Activated naive CD4-positive, alpha-beta T cell treated with anti-CD3 and anti-CD28 coated beads for 36 hours (primary cell): ENCODE measurements at places on chromosomes 6 and 20.

- no peak for DNase-seq
These were observed 438.9 kb upstream of the EPHA7 start for GRCh38 chr6:93858213-93858612.

- no peak for DNase-seq
These were observed 169.5 kb upstream of the LAMA2 start for GRCh38 chr6:128713461-128713860.

DNA sequence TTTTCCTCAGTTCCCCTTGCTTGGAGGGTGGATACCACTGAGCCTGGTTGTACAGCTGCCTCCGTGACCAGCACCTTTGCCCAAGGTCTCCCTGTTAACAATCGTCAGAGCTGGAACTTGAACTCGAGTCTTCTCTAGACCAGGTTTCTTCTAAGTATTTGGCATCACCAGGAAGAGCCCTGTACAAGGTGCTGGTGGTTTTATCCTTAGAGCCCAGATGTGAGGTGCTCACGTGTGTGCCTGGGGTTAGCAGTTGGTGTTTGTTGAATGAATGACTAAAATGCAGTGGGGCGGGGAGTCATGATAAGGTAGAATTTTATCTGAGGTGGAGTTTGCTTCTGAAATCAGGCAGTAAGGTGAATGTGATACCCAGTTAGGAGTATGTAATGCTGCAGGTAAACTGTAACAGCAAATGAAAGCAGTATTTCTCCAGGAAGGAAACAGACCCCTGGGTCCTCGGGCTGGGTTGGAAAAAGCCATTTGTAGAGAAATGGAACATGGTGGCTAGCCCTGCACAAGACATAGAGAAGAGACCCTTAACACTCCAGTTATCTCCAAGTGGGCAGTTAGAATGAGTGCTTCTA, 3.1 kb downstream of the DNAJC5 start:
- no peak for DNase-seq

DNA sequence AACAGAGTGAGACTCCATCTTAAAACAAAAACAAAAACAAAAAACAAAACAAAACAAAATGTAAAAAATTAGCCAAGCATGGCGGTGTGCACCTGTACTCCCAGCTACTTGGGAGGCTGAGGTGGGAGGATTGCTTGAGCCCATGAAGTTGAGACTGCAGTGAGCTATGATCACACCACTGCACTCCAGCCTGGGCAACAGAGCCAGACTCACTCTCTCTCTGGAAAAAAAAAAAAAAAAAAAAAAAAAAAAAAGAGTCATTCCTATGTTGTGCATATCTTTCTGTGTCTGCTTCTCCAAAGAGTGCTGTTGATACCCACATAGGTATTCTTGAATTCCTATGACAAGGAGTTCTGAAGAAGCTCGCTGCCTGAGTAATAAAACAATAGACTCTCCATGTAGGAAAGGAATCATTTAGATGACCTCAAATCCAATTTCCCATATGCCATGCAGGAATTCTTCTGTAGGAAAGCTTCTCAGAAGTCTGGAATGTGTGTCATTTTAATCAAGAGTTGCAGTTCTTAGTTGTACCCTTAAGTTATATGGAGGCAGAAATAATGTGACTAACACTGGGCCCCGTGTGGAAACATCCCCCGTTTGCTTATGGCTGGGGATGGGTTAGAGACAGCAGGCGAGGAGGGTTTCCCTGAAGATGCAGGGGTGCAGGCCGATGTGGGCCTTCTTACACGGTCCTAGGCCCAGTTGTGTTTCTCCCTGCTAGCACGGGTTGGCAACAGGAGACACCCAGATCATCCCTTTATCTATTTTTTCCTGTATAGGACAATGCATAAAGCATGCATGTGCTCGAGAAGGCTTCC, 79.4 kb downstream of the ZDHHC14 start:
- DNase-seq, result peak; percentile 26

DNA sequence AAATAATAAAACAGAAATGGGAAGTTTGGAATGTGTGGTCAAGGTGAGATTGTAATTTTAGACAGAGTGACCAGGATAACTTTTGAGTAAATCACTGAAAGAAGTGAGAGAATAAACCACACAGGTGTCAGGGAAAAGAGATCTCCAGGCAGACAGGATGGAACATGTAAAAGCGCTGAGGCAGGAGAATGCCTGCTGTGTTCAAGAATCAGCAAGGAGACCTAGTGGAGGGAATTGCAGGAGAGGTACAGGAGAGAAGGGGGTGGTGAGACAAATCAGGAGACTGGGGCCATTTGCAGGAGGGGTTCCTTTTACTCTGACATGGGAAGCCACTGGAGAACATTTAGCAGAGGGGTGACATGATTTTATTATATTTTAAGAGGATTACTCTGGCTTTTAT, 456.7 kb downstream of the NKAIN2 start:
- no peak for DNase-seq

DNA sequence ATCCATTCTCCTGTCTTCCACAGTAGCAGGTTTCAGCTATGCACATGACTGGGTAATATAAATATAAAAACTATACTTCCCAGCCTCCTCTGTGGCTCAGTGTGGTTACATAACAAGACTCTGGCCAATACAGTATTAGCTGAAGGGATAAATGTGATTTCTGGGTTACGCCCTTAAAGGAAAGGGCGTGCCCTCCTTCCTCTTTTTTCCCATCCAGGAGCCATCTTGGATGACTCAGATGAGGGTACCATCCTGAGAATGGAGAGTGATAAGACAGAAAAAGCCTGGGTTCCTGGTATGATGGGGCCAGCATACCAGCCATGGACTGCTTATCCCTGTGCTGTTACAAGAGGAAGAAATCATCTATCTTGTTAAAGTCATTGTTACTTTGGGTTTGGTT, 123.3 kb downstream of the NFATC2 start:
- no peak for DNase-seq

DNA sequence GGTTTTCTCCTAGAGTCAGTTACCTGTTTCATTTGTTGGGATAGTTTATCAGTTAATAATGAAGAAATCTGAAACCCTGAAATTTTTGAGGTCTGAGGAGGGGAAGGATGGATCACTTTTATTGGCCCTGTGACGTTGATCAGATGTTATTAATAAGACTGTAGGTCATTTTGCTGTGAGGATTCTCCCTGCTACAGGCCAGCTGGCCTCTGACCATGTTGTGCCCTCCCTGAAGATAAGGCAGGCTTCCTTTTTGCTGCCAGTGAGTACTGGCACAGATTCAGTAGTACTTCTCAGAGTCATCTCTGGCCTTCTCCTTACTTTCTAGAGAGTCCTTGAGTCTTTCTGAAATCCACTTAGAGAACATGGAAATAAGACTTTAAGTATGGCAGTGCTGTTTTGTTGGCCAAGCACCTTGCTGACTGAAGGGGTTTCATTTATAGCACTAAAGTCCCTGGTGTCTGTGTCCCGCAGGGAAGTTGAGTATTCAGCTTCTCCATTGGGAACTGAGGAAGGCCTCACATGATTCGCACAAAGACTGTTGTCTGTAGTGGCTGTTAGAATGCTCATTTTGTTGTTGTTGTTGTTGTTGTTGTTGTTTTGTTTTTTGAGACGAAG, 202.6 kb downstream of the DTNBP1 start:
- no peak for DNase-seq

DNA sequence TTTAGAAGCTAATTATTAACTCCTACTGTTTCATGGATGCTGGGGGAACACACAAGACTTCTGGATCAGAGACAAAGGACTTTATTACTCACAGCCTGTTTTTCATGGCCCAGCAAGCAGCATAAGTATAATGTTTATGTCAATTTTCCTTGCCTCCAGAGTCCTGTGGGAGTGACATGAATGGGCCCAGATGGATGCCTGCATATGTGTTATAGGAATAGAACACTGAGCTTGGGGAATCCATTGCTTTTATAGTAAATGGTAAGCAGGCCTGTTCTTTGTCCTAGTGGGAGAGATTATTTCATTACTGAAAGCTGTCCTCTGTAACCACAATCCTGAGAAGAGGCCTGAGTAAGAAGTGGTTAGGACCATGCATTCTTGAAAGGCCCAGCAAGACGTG, 25.6 kb downstream of the BLTP3A start:
- no peak for DNase-seq

DNA sequence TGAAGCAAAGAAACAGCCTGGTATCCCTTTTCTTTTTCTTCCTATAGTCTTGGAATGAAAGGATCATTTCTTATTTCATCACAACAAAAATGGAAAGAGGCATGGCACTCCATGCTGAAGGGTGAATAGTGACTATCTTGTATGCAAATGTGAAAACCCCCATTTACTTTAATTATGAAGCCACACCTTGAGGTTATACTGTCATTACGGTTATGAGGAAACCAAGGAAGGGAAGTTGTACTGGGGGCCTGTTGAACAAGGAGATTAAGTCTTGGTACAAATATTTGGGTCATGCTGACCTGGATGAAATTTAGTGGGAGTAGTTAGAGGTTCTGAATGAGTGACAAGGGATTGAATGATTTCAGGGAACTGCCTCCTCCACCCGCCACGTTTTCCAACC, 8.7 kb upstream of the STXBP5 start:
- no peak for DNase-seq

GRCh38 chr20:25280051-25280573, 32.2 kb downstream of the PYGB start:
- DNase-seq, result no peak

- DNase-seq, result peak; percentile 29
These were observed 216.0 kb downstream of the GJA1 start for GRCh38 chr6:121651420-121651819.

- DNase-seq, result no peak
These were observed 161.4 kb downstream of the TBXT start for GRCh38 chr6:166005944-166006899.

DNA sequence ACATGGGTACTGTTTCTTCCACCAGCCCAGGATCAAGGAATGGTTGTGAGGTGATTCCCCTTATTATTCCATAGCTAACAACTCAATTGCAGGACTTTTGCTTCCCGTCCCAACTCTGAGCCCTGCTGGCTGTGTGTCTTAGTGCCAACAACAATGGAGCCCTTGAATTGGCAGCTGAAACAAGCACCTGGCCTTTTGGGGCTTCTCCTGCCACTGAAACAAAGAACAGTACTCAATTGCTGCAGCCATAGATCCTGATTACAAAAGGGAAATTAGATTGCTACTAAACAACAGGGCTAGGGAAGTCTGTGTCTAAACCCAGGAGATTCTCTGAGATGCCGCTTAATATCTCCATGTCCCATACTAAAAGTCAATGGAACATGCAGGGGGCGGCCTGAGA, 61.3 kb upstream of the CARMIL1 start:
- DNase-seq, result no peak

DNA sequence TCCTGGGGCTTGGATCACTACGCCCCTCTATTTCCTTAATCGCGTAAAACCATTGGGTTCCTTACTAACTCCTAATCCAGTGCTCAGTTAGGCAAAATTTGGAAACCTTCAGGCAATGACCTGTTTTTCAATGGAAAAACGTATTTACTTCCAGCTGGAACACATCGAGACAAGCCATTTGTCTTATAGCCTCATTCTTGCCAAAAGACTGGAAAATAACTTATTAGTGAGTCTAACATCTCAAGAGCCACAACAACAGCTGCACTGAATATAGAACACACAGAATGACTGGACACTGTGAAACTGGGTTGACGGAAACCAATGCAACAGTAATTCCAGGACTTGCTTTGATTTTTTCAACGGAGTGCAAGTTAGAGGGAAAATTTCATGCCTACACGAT, 125.2 kb upstream of the MAP3K7 start:
- DNase-seq, result no peak

DNA sequence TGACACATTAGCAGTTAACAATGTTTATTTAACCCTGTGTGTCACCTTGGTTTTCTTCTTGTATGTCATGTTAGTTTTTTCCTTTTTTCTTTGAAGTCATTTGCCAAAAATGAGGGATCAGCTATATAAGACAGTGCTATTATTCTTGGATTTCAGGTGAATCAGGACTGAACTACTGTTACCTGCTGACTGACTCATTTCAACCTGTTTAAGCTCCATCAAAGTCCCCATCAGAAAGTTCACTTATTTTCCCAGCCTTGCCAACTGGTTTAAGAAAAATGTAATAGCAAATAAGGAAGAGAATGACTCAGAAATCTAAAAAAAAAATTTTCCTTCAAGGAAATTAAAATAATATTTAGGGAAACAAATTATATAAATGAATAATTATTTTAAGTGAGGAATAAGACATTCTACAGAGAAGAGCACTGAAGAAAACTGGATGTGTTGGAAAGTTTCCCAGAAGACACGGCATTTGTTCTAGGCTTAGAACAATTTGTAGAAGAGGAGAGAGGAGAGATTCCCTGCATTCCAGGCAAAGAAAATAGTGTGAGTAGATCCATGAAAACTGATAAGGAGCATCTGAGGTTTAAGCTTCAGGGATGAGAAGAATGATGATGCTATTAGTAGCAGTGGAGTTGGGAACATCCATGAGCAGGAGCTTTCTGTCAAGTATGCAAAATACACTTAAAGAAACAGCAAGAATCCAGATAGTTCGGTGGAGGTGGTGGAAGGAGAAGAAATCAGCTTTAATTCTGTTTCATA, 84.9 kb upstream of the SIM1 start:
- DNase-seq, result no peak

GRCh38 chr6:42152024-42152423, 9.6 kb upstream of the C6orf132 start:
- DNase-seq, result no peak

DNA sequence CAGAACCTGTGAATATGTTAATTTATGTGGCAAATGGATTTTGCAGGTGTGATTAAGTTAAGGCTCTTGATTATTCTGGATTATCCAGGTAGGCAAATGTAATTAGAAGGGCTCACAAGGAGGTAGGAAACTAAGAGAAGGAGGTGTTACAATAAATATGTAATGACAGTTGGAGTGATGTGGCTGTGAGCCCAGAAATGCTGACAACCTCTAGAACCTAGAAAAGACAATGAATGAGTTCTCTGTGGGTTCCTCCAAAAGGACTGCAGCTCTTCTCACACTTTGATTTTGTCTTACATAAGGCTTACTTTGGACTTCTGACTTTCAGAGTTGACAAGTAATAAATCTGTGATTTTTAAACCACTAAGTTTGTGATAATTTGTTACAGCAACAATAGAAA, 406.6 kb upstream of the EPHA7 start:
- no peak for DNase-seq

DNA sequence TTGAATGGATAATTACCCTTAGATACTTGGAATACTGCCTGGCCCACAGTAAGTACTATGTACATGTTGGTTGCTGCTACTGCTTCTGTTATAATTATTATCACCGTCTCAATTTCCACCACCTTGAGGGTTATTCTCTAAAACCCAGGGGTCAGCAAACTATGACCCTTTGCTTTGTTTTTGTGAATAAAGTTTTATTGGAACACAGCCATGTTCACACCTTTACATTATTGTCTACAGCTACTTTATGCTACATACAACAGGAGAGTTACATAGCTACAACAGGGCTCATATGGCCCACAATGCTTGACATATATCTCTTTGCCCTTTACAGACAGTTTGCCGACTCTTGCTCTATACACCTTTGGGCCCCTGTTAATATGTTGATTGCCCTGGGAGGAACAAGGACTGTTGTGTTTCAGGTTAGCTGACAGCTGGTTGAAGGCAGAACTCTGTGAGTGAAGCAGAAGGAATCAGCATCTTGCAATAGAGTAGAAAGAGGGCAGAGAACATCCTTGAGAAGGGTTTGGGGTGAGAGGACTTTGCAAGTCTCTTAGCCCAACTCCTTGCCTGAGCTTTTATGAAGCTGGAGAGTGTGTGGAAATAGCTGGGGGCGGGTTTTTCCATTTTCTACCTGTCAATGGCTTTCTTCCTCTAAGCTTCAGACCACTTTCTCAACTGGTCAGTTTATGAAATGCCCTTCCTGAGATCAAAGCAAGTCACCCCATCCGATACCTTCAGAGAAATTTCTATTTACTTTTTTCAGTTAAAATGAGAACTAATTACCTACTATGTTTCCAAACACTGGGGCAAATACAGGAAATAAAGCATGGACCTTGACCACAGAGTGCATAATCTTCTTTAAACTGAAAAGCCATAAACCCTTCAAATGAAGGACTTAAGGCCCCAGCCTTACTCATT, 3.5 kb upstream of the MEP1A start:
- no peak for DNase-seq
